ENCODE measurements at places on chromosomes 5 and 9.
A peak's percentile ranks its signal among the peaks of the same experiment; 100 is the strongest.

GRCh38 chr5:172407822-172408221 lies 46.5 kb downstream of the SH3PXD2B start:
- DNase-seq, result peak; percentile 78

DNA sequence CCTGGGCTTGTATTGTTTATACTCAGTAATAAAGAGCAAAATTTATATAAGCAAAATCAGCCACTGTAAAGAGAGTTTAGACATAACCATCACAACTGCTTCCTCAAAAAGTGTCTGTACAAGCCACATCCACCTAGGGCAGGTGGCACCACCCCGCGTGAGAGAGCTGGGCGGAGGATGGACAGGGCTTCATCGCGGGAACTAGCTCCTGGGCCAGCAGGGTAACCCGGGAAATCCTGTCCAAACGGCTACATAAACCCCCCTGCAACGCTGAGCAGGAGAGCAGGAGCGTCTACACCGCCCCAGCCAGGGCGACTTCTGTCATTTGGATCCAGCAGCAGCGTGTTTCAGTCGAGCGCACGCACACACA lies 1.3 kb downstream of the SLC6A3 start:
- DNase-seq, result no peak

GRCh38 chr5:126967808-126968466 lies 62.4 kb downstream of the MARCHF3 start:
- no peak for DNase-seq

DNA sequence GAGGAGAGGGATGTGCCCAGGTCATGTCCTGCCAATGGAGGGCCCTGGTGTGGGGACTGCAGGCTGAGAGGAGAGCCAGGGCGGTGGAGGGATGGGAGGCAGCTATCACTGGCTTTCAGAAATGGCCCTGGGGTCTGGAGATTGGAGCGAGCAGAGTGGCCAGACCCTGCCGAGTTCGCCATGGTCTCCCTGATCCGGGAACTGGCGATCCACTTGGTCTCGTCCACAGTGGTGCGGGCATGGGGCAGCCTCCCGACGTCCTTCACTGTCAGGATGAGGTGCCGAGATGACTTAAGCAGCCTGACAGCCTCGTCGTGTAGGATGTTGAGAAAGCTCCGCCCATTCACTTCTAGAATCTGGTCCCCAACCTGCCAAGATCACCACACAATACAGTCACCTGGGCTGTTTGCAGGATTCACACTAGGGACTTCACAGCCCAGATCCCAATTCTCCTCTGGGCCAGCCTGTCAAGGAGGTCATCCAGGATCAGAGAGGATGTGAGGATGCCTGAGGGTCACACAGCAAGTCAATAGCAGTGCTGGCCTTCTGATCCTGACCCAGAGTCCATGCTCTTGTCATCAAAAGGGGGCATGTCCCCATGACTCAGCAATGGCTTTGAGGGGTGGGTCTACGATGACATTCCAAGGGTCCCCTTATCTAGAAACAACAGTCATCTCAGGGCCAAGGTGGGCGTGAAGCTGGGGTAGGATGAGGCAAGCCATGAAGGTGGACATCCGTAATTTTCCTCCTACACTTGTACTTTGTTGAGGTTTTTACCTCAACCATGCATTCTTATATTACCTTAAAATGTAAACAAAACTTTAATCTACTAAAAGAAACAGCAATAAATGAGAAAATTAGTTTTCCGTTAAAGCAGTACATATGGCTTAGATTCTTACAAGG lies 38.5 kb upstream of the AKNA start:
- no peak for DNase-seq

GRCh38 chr9:134517069-134517680 lies 124.4 kb upstream of the COL5A1 start:
- no peak for DNase-seq

GRCh38 chr5:74594137-74595040 lies 46.1 kb downstream of the ENC1 start:
- DNase-seq, result no peak

DNA sequence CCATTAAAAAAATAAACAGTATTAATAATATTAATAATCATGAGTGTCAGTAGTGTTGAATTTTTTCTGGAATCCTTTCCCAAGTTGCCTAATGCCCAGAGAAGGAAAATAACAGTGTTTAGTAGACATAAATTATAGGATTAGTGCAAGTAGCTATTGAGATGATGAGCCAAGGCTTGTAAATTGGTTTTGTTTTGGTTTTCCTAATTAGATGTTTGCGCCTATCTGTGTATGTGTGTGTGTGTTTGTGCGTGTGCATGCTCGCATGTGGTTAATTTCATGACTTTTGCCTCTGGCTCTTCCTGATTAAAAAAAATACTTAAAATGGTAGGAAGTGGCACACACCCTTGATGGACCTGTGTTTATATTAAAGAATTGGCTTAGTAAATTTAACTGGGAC lies 55.4 kb downstream of the FXN start:
- no peak for DNase-seq

- DNase-seq, result no peak
Observed at GRCh38 chr9:32351845-32352244, 32.6 kb upstream of the ACO1 start.

- no peak for DNase-seq
Observed at GRCh38 chr5:1294206-1294834, 548 bp downstream of the TERT start.

GRCh38 chr5:171617817-171618591 lies 167.6 kb upstream of the SMIM23 start:
- DNase-seq, result no peak

DNA sequence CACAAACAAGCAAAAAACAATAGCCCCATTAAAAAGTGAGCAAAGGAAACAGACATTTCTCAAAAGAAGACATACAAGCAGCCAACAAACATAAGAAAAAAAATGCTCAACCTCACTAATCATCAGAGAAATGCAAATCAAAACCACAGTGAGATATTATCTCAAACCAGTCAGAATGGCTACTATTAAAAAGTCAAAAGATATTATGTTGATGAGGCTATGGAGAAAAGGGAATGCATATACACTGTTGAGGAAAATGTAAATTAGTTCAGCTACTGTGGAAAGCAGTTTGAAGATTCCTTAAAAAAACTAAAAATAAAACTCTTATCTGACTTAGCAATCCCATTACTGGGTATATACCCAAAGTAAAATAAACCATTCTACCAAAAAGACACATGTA lies 28.7 kb upstream of the BARX1 start:
- DNase-seq, result no peak

DNA sequence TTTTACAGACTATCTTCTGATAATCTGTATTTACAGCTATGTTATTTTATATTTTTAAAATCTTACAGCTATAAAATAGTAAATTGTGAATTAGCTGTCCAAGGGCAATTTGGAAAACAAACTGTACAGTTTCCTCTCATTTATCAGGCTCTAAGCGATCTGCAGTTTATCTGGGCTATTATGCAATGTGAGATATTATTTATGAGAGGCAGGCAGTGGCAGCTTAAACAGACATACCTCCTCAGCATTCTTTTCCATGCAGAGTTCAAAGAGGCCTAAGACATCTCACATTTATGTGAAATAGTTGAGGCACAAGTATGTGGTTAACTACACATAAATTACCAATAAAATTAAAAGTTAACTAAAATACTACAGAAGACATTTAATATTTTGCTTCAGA lies 10.2 kb downstream of the NIPSNAP3B start:
- DNase-seq, result no peak

- DNase-seq, result no peak
Observed at GRCh38 chr5:34737731-34738130, 81.6 kb downstream of the RAI14 start.

GRCh38 chr5:24353016-24353415 lies 291.8 kb downstream of the CDH10 start:
- DNase-seq, result no peak

GRCh38 chr5:153496835-153497234 lies 6.4 kb downstream of the GRIA1 start:
- DNase-seq, result peak; percentile 22

DNA sequence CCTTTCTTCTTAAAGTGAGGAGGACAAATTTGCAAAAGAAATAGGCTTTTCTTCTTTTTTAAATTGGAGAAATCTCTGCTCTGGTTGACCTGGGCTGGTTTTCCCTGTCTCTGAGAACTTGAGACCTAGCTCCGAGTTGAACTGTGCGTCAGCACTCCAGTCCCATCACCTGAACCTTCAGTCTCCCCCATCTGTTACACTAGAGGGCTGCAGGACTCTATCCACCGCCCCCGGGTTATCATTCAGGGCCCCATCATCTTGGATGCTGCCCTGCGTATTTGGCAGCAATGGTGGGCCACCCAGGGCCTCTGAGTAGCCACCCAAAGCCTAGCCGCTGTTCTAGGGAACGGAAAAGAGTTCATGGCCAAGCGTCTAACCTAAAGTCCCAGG lies 2.5 kb downstream of the FOXE1 start:
- DNase-seq, result no peak

DNA sequence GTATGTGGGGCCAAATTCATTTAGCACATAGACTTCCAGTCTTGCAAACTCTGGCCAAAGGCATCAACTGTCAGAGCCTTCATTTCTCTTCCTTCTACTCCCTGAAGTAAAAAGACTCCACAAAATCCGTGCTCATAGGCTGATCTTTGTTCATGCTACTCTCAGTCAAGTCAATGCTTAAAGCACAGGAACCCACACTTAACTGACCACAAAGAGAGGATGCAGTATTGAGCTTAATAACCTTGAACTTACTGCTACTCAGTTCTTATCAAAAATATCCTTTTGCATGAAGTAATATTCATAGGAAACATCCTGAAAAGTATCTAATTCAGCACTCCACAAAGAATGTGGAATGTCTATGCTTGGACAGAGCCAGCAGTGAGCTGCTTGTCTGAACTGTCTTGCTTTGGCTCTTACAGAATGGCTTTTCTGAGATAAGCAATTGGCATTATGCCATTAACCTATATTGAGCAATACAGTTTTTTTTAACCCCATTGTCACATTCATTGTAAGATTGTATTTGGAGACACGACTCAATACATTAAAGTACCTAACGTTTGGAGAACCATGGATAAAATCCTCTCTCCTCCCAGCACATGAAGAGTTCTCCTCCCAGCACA lies 21.7 kb downstream of the LPAR1 start:
- peak; percentile 14 for DNase-seq

- no peak for DNase-seq
Observed at GRCh38 chr5:132671000-132671399, 2.8 kb upstream of the IL4 start.

GRCh38 chr5:54994628-54995027 lies 9.2 kb upstream of the ESM1 start:
- DNase-seq, result no peak

GRCh38 chr9:129416821-129417539 lies 203.9 kb downstream of the C9orf50 start:
- no peak for DNase-seq

- peak; percentile 48 for DNase-seq
Observed at GRCh38 chr9:130997925-130998596, 10.9 kb upstream of the LAMC3 start.

- no peak for DNase-seq
Observed at GRCh38 chr5:83107692-83108420, 30.5 kb downstream of the XRCC4 start.

DNA sequence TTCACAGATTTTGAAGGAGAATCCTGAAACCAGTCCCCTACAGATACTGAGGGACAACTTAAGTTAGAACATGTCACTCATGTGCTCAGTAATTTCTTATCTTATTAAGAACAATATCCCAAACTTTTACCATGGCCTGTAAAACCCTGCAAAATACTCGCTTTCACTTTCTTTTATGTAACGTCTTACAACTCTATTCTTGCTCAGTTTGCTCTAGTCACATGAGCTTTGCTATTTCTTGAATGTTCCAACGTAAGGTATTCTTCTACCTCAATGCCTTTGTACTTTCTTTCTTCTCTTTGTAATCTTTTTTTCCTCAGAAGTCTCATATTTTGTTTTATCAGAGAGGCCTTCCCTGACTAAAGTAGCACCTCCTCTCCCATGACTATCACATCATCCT lies 14.1 kb downstream of the TMEM38B start:
- no peak for DNase-seq

- DNase-seq, result peak; percentile 88
Observed at GRCh38 chr5:150781706-150782614, 3.4 kb downstream of the SMIM3 start.

- no peak for DNase-seq
Observed at GRCh38 chr9:88064554-88064953, 73.7 kb downstream of the SPATA31C2 start.

- DNase-seq, result no peak
Observed at GRCh38 chr5:109612278-109612905, 77.3 kb upstream of the MAN2A1 start.

DNA sequence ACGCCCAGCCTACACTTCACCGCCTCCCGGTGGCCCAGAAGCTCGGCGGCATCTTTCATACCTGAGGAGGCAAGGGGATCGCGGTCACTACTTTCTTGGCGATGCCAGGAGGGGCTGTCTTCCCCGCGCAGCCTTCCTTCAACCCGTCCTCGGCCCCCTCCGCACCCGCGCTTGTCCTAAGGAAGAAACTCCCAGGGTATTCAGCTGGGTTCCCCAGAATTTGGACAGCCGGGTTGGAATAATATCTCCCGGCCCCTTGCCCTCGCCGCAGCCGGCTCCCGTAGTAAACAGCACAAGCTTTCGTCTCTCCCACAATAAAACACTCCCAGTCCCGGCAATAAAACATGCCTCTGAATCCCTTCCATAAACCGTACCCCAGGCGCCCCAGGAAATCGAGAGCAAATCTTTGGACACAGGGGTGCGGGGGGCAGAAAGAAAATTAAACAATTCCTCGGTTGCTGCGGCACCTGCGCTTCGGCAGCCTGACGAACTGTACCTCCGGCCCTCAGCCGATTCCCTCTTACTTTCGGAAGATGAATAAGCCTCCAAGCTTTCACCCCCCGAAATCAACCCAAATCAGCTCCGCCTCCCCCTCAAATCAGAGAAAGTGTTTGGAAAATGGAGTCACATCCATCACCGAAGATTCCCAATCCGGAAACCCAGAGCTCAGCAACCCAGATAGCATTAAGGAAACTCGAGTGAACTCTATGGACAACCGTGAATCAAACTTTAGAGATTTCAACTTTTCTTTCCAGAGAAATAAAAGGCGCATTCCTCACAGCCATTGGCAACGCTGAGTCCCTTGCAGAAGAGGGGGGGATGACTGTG lies 1.1 kb downstream of the OTP start:
- DNase-seq, result no peak

DNA sequence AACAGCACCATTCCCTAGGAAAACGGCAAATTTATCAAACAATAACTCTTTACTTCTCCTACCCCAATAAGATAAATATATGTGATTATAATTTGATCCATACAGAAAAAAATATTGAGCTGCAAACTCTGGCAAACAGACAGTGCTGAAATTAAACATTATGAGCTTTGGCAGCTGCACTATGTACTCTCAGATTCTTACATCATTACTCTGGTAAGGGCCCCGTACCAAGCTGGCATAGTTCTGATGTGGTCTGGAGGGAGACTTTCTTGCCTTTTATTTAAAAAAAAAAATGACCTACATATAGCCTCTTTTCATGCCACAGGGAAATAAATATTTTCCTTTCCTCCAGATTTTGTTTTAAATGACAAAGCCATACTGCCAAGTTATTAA lies 95.0 kb downstream of the NR6A1 start:
- DNase-seq, result no peak

DNA sequence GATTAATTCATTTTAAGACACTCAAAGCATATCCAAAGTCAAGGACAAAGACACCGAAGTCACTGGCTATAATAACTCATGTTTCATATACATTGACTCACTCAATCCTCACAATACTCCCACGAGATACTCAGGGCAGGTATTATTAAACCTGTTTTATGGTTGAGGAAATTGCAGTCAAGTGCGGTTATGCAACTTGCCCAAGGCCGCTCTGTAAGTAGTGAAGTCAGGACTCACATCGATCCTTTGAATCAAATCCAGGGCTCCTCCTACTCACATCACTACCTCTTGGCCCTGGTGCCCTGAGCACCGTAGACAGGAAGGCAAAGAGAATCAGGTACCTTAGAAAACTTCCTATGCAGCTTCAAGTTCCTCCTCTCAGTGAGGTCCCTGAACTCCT lies 87.8 kb upstream of the APC start:
- peak; percentile 93 for DNase-seq

Data from mammary epithelial cell (primary cell).